Frontal cortex (tissue), 4 donors: ENCODE measurements at places on chromosomes 5 and 9. TPM values are rescaled to one million over a fixed set of nuclear protein-coding genes. Genes with fewer than 3 reads are reported as not detected.

MRRF gene
- 24.5 TPM for total RNA-seq

IL9 gene
- not detected for total RNA-seq

CDKN2B gene
- under 0.01 TPM for total RNA-seq

SLC6A18 gene
- total RNA-seq, result not detected

TAF11L10 gene
- not detected for total RNA-seq

PCDHGB5 gene
- 13.0 TPM for total RNA-seq

PCDHB15 gene
- total RNA-seq, result 18.3 TPM

FABP6 gene
- 4.5 TPM for total RNA-seq

NHP2 gene
- 75.8 TPM for total RNA-seq

ADGRD2 gene
- not detected for total RNA-seq

DIAPH1 gene
- total RNA-seq, result 22.4 TPM

CCDC69 gene
- 0.41 TPM for total RNA-seq

NOXA1 gene
- total RNA-seq, result 1.2 TPM

SLCO6A1 gene
- 0.41 TPM for total RNA-seq

MAPKAP1 gene
- 35.9 TPM for total RNA-seq

CCNI2 gene
- total RNA-seq, result 1.6 TPM

PHYHD1 gene
- 1.2 TPM for total RNA-seq

SPATA31D4 gene
- total RNA-seq, result not detected

FOXD1 gene
- 0.82 TPM for total RNA-seq

PCDHGB3 gene
- 8.2 TPM for total RNA-seq

RIGI gene
- 6.9 TPM for total RNA-seq

KCNN2 gene
- 29.8 TPM for total RNA-seq

SPINK13 gene
- total RNA-seq, result not detected

C5orf34 gene
- 6.1 TPM for total RNA-seq

LEAP2 gene
- 1.2 TPM for total RNA-seq

GNG10 gene
- total RNA-seq, result 37.9 TPM

SPINK7 gene
- total RNA-seq, result not detected

TYRP1 gene
- total RNA-seq, result 2.4 TPM

CCDC127 gene
- total RNA-seq, result 7.3 TPM

PLAC8L1 gene
- 0.82 TPM for total RNA-seq

MYO10 gene
- 25.3 TPM for total RNA-seq

MARCHF11 gene
- total RNA-seq, result 3.7 TPM

ANKRD20A1 gene
- 6.5 TPM for total RNA-seq

SPINK4 gene
- not detected for total RNA-seq

SPINK14 gene
- total RNA-seq, result not detected
